ENCODE measurements at places on chromosomes 2 and 18. TPM values are rescaled to one million over a fixed set of nuclear protein-coding genes. Genes with fewer than 3 reads are reported as not detected.

Gene GBX2
- total RNA-seq: 1.3 TPM

- no peaks in the 10 kb centered on the region for H3K36me3 ChIP-seq
- no peak for DNase-seq
- no peaks in the 10 kb centered on the region for H3K27me3 ChIP-seq
- no peaks in the 10 kb centered on the region for H3K4me1 ChIP-seq
- no peak overlapping the region for H3K27ac ChIP-seq
- no peak overlapping the region for H3K4me3 ChIP-seq
Measured at GRCh38 chr2:98578231-98578630, 30.1 kb downstream of the COA5 start.

Gene MC2R
- total RNA-seq: not detected

GRCh38 chr2:239259603-239260298, 141.1 kb downstream of the HDAC4 start:
- no peak overlapping the region for H3K4me3 ChIP-seq
- peaks cover 3% of the 10 kb centered on the region for H3K36me3 ChIP-seq
- H3K27me3 ChIP-seq: no peaks in the 10 kb centered on the region
- no peak overlapping the region for H3K27ac ChIP-seq
- peaks cover 15% of the 10 kb centered on the region for H3K4me1 ChIP-seq

Data from GM23338 (cell line).